ENCODE measurements at places on chromosomes 11 and 22.

DNA sequence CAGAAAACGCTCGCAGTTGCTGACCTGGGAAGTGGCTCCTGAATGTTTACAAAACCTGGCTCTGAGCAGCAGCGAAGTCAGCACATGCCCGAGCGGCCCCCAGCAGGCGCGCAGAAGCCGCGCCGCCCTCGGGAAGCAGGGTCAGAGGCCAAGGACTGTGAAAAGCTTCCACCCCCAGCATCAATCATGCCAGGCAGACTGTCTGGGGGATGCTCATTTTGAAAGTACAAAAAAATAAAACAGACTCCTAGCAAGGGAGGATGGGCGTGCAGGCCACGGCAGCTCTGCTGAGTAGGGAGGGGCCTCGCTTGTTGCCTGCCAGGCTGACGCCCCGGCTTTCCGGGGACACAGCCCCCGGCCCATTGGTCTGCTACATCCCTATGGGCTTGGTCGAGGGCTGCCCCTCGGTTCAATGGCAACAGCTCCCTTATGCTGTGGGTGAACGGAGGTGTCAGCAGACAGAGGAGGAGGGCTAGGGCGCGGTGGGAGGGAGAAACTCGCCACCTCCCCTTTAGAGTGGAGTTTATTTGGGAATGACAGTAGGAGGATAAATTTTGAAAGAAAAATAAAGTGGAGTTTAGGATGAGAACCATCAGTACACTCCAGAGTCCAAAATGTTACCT lies 37.7 kb upstream of the GNB1L start:
- peak; percentile 52 for DNase-seq

DNA sequence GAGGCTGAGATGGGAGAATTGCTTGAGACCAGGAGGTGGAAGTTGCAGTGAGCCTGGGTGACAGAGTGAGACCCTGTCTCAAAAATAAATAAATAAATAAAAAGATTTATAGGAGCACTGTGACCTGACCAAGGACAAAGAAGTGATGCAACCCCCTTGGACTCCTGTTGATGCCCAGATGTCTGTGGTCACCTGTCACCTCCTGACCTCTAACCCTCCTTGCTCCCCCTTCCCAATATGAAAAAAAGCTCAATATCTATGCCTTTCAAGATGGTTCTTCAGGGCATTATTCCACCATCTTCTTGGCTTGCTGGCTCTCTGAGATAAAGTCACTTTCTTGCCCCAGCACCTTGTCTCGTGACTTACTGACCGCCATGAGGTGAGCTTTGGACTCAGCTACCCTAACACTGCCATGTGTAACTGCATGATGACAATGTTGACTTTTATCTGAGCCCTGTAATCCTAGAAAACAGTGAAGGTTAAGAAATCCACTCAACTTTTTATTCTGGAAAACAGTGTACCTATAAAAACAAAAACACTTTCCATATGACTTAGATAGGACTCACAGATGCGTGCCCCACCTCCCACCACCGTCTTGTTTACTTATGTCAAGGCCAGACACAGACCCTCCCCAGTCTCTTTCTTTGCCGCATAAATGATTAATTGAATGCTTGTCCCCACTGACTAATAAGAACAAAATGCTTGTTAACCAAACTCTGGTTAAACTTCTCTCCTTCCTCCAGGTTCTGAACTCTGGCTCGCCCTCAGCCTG lies 360.5 kb downstream of the BUD13 start:
- no peak for DNase-seq

- no peak for DNase-seq
These were observed 421.8 kb downstream of the ETS1 start for GRCh38 chr11:128165572-128165971.

DNA sequence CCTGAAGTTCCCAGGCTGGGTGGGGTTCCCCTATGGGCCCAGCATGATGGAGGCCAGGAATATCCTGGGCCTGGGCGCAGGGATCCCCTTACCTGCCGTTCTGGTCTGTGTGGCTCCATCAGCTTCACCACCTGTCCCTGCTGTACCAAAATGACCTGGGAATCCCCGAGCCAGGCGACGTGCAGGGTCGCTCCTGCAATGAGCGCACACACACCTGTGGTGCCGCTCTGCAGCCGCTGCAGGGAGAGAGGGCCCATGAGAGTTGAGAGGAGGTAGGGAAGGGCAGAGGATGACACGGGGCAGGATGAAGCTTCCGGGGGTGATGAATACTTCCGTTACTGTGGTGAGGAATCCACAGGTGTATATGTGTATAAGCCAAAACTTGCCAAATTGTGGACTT lies 21.6 kb downstream of the PPM1F start:
- DNase-seq = no peak

- peak; percentile 91 for DNase-seq
These were observed 781 bp downstream of the SIDT2 start for GRCh38 chr11:117179048-117179999.

GRCh38 chr11:120805960-120806555 lies 217.8 kb upstream of the TBCEL start:
- no peak for DNase-seq

DNA sequence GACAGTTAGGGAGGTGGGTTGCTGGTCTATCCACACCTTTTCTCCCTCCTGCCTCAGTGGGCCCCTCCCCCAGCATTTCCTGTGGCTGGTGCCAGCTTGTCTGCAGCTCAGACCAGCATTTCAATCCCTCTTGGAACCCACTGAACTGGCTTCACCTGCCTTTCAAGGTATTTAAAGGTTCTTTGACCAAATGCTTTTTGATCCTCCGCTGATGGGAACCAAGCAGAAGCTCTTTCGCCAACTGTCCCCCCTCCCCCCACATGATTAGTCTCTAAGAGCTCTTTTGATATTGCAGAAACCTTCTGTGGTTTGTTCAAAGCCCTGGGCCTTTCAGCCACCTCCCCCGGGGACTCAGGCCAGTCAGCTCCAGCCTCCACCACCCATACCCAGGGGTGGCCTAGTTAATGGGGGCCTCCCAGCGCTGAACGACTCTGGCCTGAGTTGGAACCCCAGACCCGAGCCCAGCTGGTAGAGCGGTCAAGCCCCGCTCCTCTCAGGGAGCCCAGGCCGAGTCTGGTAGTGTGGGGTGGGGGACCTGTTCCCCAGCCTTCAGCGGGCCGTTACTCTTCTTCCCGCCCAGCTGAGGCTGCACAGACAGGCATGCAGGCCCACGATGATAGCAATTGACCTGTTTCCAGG lies 6.0 kb upstream of the SYT7 start:
- peak; percentile 81 for DNase-seq

Measured in NB4 (cell line).